Myometrial cell (primary cell): ENCODE measurements at places on chromosomes 4 and X. TPM values are rescaled to one million over a fixed set of nuclear protein-coding genes. Genes with fewer than 3 reads are reported as not detected.

Gene NAP1L2
- total RNA-seq = 3.5 and 6.3 TPM in 2 replicates

Gene AKAP4
- total RNA-seq = not detected in 2 replicates

Gene TLL1
- under 0.01 TPM in 2 replicates for total RNA-seq

Gene MAGEC1
- total RNA-seq = not detected in 2 replicates

Gene GUCY1A1
- total RNA-seq = 0.35 TPM in 1 of 2 replicates, not detected in the other

Gene ADGRL3
- total RNA-seq = not detected in 2 replicates

Gene XIAP
- 8.6 and 23.7 TPM in 2 replicates for total RNA-seq

Gene CHRDL1
- 3.2 and 4.3 TPM in 2 replicates for total RNA-seq

Gene RHOXF2B
- not detected in 2 replicates for total RNA-seq

Gene CXXC4
- under 0.01 TPM in 1 of 2 replicates, not detected in the other for total RNA-seq

Gene RENBP
- 0.53 and 2.3 TPM in 2 replicates for total RNA-seq

Gene NWD2
- total RNA-seq = not detected in 2 replicates

Gene PLS3
- 155 and 175 TPM in 2 replicates for total RNA-seq

Gene MAGEA1
- not detected in 2 replicates for total RNA-seq

Gene WDFY3
- total RNA-seq = 20.5 and 36.9 TPM in 2 replicates

Gene RNF150
- 1.9 and 2.6 TPM in 2 replicates for total RNA-seq

Gene MAGEA8
- not detected in 2 replicates for total RNA-seq

Gene CCDC158
- not detected in 2 replicates for total RNA-seq

Gene STOX2
- 0.29 TPM in 1 of 2 replicates, not detected in the other for total RNA-seq

Gene SCD5
- 1.1 and 4.0 TPM in 2 replicates for total RNA-seq

Gene ITGB1BP2
- 0.71 and 1.2 TPM in 2 replicates for total RNA-seq

Gene ARHGAP24
- total RNA-seq = 11.8 and 14.5 TPM in 2 replicates

Gene GC
- not detected in 2 replicates for total RNA-seq

Gene ADAMTS3
- total RNA-seq = 2.1 and 2.3 TPM in 2 replicates

Gene FAM13A
- total RNA-seq = 23.9 and 25.9 TPM in 2 replicates

Gene SSX2
- total RNA-seq = not detected in 2 replicates

Gene MANBA
- 11.5 and 15.4 TPM in 2 replicates for total RNA-seq

Gene PSAPL1
- total RNA-seq = not detected in 2 replicates

Gene EBP
- 204 and 222 TPM in 2 replicates for total RNA-seq

Gene ADGRG4
- not detected in 2 replicates for total RNA-seq

Gene SYAP1
- 34.6 and 38.3 TPM in 2 replicates for total RNA-seq

Gene LDB2
- total RNA-seq = 9.0 and 12.4 TPM in 2 replicates

Gene H2BW2
- total RNA-seq = not detected in 2 replicates

Gene FGFBP1
- not detected in 2 replicates for total RNA-seq

Gene ATP5ME
- 64.0 and 176 TPM in 2 replicates for total RNA-seq

Gene CXCL8
- total RNA-seq = 6.4 and 9.5 TPM in 2 replicates

Gene HERC5
- not detected in 2 replicates for total RNA-seq

Gene OPRPN
- total RNA-seq = not detected in 2 replicates

Gene ARHGEF38
- total RNA-seq = not detected in 2 replicates
